ENCODE measurements at places on chromosomes 12 and 14. TPM values are rescaled to one million over a fixed set of nuclear protein-coding genes. Genes with fewer than 3 reads are reported as not detected.

CD163L1 gene
- total RNA-seq = 0.28 TPM

FZD10 gene
- not detected for total RNA-seq

LAG3 gene
- total RNA-seq = 0.14 TPM

IAPP gene
- not detected for total RNA-seq

PRPH gene
- 0.46 TPM for total RNA-seq

SSPN gene
- total RNA-seq = 24.6 TPM

GATC gene
- total RNA-seq = 18.6 TPM

SVOP gene
- not detected for total RNA-seq

KCNJ8 gene
- 19.8 TPM for total RNA-seq

SERPINA12 gene
- not detected for total RNA-seq

CLEC4A gene
- total RNA-seq = 0.28 TPM

FOXG1 gene
- total RNA-seq = under 0.01 TPM

WNT5B gene
- 14.7 TPM for total RNA-seq

COCH gene
- total RNA-seq = 0.14 TPM

RHOJ gene
- 3.4 TPM for total RNA-seq

FLRT2 gene
- total RNA-seq = 8.0 TPM

SLCO1B1 gene
- not detected for total RNA-seq

COL2A1 gene
- not detected for total RNA-seq

NFYB gene
- 36.1 TPM for total RNA-seq

KRT6B gene
- 0.18 TPM for total RNA-seq

TSPAN11 gene
- total RNA-seq = 0.18 TPM

METAP2 gene
- 73.4 TPM for total RNA-seq

PPP1R1A gene
- not detected for total RNA-seq

ACSM4 gene
- not detected for total RNA-seq

RNASE12 gene
- not detected for total RNA-seq
